ENCODE measurements at places on chromosomes 6 and 20. TPM values are rescaled to one million over a fixed set of nuclear protein-coding genes. Genes with fewer than 3 reads are reported as not detected.

NKX2-4 gene
- total RNA-seq, result 0.11 TPM

LGSN gene
- 0.18 TPM for total RNA-seq

DNA sequence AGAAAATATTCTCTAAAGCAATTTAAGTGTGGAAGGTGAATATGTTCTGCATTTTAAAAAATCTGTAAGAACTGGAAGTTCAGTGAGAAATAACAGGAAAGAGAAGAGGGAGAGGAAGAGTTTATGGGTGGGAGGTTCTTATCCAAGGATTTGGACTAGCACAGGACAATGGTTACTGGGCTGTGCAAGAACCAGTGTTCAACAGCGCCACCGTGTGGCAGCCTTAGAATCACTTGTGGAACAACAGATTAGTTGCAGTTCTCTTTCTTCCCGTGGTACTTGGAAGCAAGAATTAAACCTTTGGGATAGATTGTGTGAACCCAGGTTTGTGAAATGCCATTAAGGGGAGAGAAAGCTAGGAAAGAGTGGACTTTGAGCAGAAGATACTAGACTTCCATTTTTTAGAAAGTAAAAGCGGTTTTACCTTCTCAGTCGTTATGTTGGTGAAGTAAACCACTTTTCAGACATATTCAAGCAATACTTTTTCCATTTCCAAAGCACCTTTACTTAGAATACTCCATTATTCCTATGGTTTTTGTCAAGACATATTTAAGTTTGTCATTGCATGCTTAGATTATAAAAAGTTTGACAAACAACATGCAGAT lies 436.7 kb downstream of the RNF144B start:
- H3K27ac ChIP-seq, result no peak overlapping the region
- peaks cover 19% of the 10 kb centered on the region for H3K4me1 ChIP-seq
- peak; percentile 87 for DNase-seq
- H3K4me3 ChIP-seq, result no peak overlapping the region
- no peaks in the 10 kb centered on the region for H3K27me3 ChIP-seq
- peaks cover 26% of the 10 kb centered on the region for H3K36me3 ChIP-seq

ARMC2 gene
- 4.6 TPM for total RNA-seq

- H3K36me3 ChIP-seq, result no peaks in the 10 kb centered on the region
- H3K27me3 ChIP-seq, result no peaks in the 10 kb centered on the region
- H3K27ac ChIP-seq, result no peak overlapping the region
- peaks cover 18% of the 10 kb centered on the region for H3K4me1 ChIP-seq
Measured at GRCh38 chr6:133456439-133456838, 215.3 kb downstream of the EYA4 start.

- no peak overlapping the region for H3K27ac ChIP-seq
- H3K4me3 ChIP-seq, result no peak overlapping the region
- no peak for DNase-seq
- no peaks in the 10 kb centered on the region for H3K27me3 ChIP-seq
- peaks cover 45% of the 10 kb centered on the region for H3K36me3 ChIP-seq
Measured at GRCh38 chr6:56570413-56571359, 72.0 kb downstream of the DST start.

- H3K27me3 ChIP-seq, result no peaks in the 10 kb centered on the region
- H3K4me1 ChIP-seq, result no peaks in the 10 kb centered on the region
- DNase-seq, result no peak
- peaks cover 40% of the 10 kb centered on the region for H3K36me3 ChIP-seq
- H3K27ac ChIP-seq, result no peak overlapping the region
Measured at GRCh38 chr20:62200491-62201172, 17.8 kb downstream of the MTG2 start.
